ENCODE measurements at places on chromosomes 16 and 17.

DNA sequence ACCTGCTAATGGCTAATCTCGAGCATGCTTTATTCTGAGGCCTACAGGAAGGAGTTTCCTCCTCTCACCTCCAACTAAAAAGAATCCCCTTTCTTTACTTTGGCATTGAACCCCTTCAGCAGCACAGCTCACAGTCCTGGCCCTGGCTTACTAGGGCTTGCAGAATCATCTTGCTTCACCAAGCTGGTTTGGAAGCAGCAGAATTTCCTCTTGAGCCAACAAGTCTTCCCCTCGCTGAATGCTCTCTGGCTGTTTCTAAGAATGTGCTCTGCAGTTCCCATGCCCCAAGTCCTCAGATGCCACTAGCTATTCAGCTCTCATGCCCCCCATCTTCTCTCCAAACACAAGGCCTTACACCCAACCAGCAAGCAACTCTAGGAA lies 271.2 kb downstream of the NTN1 start:
- H3K27me3 ChIP-seq = no peaks in the 10 kb centered on the region
- DNase-seq = no peak
- peaks cover 10% of the 10 kb centered on the region for H3K4me1 ChIP-seq
- H3K4me3 ChIP-seq = no peak overlapping the region
- no peaks in the 10 kb centered on the region for H3K36me3 ChIP-seq

- no peak overlapping the region for H3K27ac ChIP-seq
- no peak for DNase-seq
- no peaks in the 10 kb centered on the region for H3K36me3 ChIP-seq
- H3K4me3 ChIP-seq = no peak overlapping the region
These were observed 4.7 kb downstream of the VAC14 start for GRCh38 chr16:70796301-70796700.

DNA sequence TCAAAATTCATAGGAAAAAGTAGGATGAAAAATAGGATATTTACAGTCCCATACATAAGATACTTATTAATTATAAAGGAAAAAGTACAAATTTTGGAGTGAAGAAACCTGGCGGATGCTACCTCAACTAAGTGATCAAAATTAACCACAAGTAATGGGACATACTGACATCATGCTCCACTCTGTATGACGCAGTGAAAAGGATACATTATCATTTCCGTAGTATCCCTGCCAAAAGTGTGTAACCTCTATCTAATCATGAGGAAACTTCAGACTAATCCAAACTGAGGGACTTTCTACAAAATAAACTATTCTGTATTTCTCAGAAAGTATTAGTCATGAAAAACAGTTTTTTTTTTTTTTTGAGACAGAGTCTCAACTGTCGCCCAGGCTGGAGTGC lies 60.5 kb downstream of the TRIM37 start:
- DNase-seq = no peak
- H3K36me3 ChIP-seq = peaks cover 31% of the 10 kb centered on the region
- no peak overlapping the region for H3K4me3 ChIP-seq
- H3K27me3 ChIP-seq = no peaks in the 10 kb centered on the region
- H3K4me1 ChIP-seq = no peaks in the 10 kb centered on the region

- H3K4me1 ChIP-seq = no peaks in the 10 kb centered on the region
- H3K27me3 ChIP-seq = no peaks in the 10 kb centered on the region
- H3K36me3 ChIP-seq = no peaks in the 10 kb centered on the region
- DNase-seq = no peak
- no peak overlapping the region for H3K27ac ChIP-seq
These were observed 583.0 kb upstream of the CDH11 start for GRCh38 chr16:65704866-65705265.

GRCh38 chr16:5738586-5738985 lies 641.0 kb upstream of the EEF2KMT start:
- no peaks in the 10 kb centered on the region for H3K4me1 ChIP-seq
- no peak overlapping the region for H3K27ac ChIP-seq
- H3K36me3 ChIP-seq = no peaks in the 10 kb centered on the region
- DNase-seq = no peak
- no peak overlapping the region for H3K4me3 ChIP-seq

DNA sequence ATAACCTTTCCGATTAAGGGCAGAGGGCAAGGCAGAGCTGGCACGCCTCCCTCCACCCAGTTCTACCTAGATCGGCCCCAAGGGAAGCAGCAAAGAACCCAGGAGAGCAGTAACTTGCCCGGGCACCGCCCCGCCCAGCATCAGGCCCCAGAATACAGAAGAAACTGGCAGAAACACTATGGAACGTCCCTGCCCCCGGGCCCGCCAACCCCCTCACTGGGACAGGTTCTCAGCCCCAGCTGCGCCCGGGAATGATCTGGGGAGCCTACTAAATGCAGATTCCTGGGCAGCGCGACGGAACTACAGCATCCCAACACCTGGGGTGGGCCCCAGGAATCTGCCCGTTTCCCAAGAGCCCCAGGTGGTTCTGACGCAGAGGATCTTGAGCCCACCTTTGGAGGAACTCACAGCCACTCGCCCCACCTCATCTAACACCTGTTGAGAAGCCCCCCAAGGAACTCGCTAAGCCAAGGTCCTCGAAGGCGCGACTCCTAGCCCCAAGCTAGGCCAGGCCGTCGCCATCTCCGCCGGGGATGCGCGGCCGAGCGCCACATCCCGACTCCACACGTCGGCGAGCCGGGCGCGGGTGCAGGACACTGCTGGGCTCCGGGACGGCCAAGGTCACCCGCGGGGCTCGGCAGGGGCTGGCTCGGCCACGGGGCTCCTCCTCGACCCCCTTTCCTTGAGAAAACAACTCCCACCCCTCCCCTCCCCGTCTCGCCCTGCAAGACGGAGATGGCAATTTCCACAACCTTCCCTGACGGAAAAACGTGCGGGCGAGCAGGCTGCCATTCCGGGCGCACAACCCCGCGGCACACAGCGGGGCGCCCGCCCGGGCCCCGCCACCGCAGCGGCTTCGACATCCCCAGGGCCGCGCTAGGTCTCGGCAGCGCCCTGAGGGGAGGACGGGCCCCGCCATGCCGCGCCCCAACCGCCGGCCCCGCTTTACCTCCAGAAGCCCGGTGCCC lies 913 bp downstream of the CDIP1 start:
- H3K4me1 ChIP-seq = peaks cover 17% of the 10 kb centered on the region
- peak overlapping the region; percentile 89 for H3K4me3 ChIP-seq
- H3K27ac ChIP-seq = peak overlapping the region; percentile 83
- H3K27me3 ChIP-seq = no peaks in the 10 kb centered on the region
- DNase-seq = no peak
- no peaks in the 10 kb centered on the region for H3K36me3 ChIP-seq

- H3K36me3 ChIP-seq = peaks cover 10% of the 10 kb centered on the region
- no peaks in the 10 kb centered on the region for H3K4me1 ChIP-seq
- no peak for DNase-seq
- H3K27ac ChIP-seq = no peak overlapping the region
- no peaks in the 10 kb centered on the region for H3K27me3 ChIP-seq
These were observed 42.7 kb upstream of the ICAM2 start for GRCh38 chr17:64063088-64063487.

DNA sequence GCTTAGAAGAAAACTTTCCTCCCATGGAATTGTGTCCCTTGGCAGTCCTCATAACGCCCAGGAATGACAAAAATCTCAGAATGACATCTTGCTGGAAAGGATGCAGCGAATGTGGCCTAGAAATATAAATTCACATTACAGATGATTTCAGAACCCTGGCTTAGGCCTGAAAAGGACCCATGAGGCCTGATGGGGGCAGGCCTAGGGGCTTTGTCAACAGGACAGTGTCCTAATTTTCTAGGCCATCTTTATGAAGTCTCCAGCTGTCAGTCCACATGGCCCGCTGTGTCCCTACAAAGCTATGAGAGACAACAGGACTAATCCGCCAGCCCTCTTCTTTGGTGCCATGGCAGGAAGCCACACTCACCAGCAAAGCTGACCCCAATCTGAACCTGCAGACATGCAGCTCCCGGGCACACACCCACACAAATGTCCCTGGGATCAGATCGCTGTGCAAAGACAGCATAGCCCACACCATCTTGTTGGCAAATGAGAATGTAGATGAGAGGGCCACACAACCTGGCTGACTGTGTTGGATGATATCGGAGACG lies 40.4 kb upstream of the DNAH17 start:
- H3K27ac ChIP-seq = peak overlapping the region; percentile 65
- no peaks in the 10 kb centered on the region for H3K36me3 ChIP-seq
- H3K4me3 ChIP-seq = no peak overlapping the region
- H3K27me3 ChIP-seq = no peaks in the 10 kb centered on the region
- peaks cover 14% of the 10 kb centered on the region for H3K4me1 ChIP-seq

DNA sequence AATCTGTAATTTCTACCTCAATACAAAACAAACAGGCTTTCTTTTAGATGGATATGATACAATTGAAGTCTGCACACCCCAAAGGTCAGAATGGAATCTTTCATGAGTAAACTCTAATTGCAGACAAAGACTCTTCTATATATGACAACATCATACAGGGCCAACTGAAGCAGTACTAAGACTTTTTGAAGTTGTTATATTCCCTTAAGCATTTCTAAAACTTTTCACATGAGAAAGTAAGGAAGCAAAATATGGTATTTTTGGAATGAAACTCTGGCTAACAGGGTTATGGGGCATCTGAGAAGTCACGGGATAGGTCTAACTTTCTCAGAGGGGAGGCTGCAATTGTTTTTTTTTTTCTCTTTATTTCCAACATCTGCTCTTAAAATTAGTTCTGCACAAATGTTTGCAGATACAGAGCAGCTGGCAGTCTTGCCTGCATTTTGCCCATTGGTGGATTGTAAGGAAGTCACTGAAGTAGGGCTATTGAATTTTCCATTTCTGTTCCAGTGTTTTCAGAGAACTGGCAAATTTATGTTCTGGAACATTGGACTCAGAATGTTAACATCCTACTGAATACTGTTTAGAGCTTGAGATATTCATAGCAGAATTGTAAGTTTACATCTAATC lies 59.1 kb downstream of the SSH2 start:
- DNase-seq = no peak
- H3K27ac ChIP-seq = no peak overlapping the region
- no peaks in the 10 kb centered on the region for H3K36me3 ChIP-seq
- H3K4me1 ChIP-seq = peaks cover 22% of the 10 kb centered on the region

DNA sequence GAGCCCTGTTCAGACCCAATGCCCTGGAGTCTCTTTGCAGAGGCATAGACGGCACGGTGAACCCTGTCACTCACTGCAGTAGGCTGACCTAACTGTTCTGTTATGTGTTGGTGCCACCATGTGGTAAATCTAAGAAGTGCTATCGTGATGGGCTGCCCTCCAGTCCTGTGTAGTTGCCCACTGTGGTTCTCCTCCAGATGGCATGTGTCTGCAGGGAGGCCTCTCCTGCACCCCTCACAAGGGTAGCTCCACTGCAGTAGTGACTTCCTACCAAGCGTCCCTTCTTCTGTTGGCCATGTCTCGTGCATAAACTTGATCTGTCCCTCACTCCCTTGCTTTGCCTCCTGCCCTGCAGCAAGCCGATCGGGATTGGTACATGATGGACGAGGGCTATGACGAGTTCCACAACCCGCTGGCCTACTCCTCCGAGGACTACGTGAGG lies 5.8 kb downstream of the DHX38 start:
- H3K27me3 ChIP-seq = no peaks in the 10 kb centered on the region
- no peak overlapping the region for H3K27ac ChIP-seq
- H3K4me1 ChIP-seq = peaks cover 11% of the 10 kb centered on the region
- DNase-seq = no peak
- no peak overlapping the region for H3K4me3 ChIP-seq
- peaks cover 79% of the 10 kb centered on the region for H3K36me3 ChIP-seq

DNA sequence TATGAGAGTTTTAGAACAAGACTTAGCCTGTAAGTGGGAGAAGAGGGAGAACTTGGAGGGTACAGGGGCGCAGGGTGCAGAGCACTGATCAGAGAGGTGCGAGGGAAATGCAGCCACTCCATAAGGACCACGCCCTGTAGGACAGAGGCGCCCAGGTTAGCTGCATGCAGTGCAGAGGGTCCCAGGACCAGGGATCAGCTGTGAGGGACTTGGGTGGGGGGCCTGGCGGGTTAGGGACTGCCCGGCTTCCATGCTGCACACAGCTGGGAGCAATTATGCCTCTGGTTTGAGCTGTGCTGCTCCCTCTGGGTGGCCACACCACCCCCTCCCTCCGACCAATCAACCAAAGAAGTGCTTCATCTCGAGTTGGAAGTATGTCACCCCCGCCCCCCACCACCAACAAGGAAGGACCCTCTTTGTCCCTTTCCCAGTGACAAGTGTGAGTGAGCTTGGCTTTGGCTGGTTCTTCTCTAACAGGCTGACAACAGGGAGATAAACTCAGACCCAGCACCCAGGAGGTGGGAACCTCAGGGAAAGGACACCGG lies 22.2 kb upstream of the CLEC18A start:
- no peaks in the 10 kb centered on the region for H3K27me3 ChIP-seq
- peak overlapping the region; percentile 96 for H3K27ac ChIP-seq
- H3K36me3 ChIP-seq = peaks cover 49% of the 10 kb centered on the region
- peak overlapping the region; percentile 78 for H3K4me3 ChIP-seq
- peaks cover 16% of the 10 kb centered on the region for H3K4me1 ChIP-seq

- H3K27ac ChIP-seq = peak overlapping the region; percentile 21
- H3K4me1 ChIP-seq = peaks cover 4% of the 10 kb centered on the region
- H3K4me3 ChIP-seq = peak overlapping the region; percentile 58
- no peaks in the 10 kb centered on the region for H3K36me3 ChIP-seq
- H3K27me3 ChIP-seq = no peaks in the 10 kb centered on the region
These were observed 34.4 kb downstream of the WWP2 start for GRCh38 chr16:69796285-69797118.

- no peaks in the 10 kb centered on the region for H3K27me3 ChIP-seq
- H3K4me3 ChIP-seq = no peak overlapping the region
- no peaks in the 10 kb centered on the region for H3K4me1 ChIP-seq
- no peak overlapping the region for H3K27ac ChIP-seq
These were observed 11.7 kb upstream of the TMED6 start for GRCh38 chr16:69363281-69363717.

DNA sequence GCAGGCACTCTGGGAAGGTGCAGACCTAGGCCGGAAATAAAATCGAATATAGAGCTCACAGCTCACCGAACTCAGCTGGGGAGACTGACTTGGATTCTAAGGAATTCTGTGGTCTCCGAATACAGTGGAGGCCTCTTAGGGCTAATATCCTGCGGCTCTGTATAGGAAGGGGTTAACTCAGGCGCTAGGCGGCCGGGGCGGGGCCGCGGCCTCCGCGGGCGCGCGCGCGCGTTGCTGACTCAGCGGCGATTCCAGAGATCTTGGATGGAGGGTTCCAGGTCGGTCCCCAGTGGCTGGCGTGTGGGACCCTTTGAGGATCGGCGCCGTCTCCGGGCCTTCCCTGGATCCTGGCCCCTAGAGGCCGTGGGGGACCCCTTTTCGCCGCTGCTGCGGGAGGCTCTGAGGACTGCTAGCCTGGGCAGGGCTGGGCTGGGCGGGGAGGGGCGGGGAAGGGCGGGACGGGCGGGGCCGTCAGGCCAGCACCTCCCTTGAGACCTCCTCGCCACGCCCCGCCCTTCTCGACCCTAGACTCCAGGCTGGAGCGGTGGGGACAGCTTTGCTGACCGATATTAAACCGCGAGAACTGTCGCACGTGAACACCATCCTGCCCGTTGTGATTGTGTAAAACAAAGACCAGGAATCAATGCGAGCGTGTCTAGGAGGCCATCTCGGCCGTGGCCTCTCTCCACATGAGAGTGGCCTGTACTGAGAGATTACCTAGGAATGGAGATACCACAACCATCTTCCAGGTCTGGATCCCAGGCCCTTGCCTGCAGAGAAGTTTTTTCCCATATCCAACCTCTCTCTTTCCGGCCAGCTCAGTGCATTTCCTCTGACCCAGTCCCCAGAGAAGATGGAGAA lies 1.4 kb upstream of the PLEKHH3 start:
- peaks cover 3% of the 10 kb centered on the region for H3K36me3 ChIP-seq
- H3K27me3 ChIP-seq = no peaks in the 10 kb centered on the region
- no peak for DNase-seq
- H3K27ac ChIP-seq = peak overlapping the region; percentile 96
- H3K4me1 ChIP-seq = peaks cover 60% of the 10 kb centered on the region

GRCh38 chr17:28173801-28174200 lies 131.3 kb downstream of the NLK start:
- no peak for DNase-seq
- peaks cover 6% of the 10 kb centered on the region for H3K36me3 ChIP-seq
- H3K27me3 ChIP-seq = no peaks in the 10 kb centered on the region
- no peak overlapping the region for H3K27ac ChIP-seq
- no peaks in the 10 kb centered on the region for H3K4me1 ChIP-seq
- H3K4me3 ChIP-seq = no peak overlapping the region
